ENCODE measurements at places on chromosomes 3 and 15. TPM values are rescaled to one million over a fixed set of nuclear protein-coding genes. Genes with fewer than 3 reads are reported as not detected.

DNA sequence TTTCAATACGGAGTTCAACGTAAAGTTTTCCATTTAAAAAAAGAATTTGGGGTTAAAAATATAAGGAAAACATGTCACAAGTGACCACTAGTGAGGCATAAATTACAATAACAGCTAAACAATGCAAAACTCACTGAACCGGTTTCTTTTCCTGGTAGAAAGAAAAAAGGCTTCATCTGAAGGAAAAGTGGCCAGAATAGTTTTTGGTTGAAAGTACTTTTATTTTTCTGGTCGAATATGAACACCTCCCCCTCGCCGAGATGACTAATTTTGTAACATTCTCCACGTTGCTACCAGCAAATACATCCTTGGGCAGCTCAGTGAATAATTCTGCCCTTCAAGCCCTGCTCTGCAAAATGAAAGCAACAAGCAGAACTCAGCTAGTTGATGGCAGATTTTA is 3.9 kb upstream of the SRGAP3 start:
- peak; percentile 67 for DNase-seq

- no peak for DNase-seq
These were observed 575.1 kb downstream of the EPHA3 start for GRCh38 chr3:89682556-89682955.

DNA sequence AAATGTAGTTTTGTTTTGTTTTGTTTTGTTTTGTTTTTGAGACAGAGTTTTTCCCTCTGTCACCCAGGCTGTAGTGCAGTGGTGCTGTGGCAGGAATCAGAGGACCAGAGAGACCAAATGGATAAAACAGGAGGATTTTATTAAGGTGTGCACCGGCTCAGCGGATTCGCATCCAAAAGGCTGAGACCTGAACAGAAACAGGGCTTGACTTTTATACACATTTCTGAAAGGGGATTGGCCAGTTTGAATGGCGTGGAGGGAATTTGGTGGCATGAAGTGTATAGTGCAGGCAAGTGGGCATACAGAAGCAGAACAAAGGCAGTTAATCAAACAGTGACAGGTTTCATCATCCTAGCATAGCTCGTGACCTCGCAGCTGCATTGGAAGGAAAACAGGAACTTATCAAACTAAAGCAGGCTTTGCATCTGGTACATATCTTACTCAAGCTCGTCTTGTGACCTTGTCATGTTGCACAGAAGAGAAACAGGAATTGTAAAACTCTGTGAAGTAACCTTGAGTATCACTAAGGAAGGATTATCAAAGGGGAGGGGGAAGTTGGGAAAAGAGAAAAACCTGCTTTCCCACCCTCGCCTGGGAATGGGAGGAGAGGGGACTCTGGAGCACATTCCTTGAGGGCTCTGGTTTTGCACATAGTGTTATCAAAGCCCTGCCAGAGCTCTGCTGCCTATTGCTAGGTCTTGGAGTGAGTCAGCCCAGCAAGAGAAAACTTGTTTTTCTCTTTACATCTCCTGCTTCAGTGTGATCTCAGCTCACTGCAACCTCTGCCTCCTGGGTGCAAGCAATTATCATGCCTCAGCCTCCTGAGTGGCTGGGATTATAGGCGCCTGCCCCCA is 38.5 kb downstream of the C3orf62 start:
- no peak for DNase-seq

GRCh38 chr3:49781415-49782199 is 4.7 kb downstream of the IP6K1 start:
- DNase-seq: no peak

DNA sequence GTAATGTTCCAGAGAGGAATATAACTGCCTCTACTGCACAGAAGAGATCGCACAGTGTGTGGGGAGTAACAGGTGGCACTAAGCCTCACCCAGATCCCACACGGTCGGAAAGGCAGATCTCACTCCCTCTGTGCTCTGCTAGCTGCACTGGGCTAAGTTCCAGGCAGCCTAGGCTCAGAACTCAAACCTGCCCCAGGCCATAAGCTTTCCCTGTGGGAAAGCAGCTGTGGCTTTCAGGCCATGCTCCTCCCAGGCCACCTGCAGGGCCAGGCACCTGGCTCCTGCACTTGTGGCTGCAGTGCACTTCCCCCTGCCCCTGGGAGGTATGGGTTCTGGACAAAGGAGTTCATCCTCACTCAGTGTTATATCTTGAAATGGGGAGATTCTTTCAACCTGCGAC is 27.5 kb downstream of the PCCB start:
- peak; percentile 4 for DNase-seq

DNA sequence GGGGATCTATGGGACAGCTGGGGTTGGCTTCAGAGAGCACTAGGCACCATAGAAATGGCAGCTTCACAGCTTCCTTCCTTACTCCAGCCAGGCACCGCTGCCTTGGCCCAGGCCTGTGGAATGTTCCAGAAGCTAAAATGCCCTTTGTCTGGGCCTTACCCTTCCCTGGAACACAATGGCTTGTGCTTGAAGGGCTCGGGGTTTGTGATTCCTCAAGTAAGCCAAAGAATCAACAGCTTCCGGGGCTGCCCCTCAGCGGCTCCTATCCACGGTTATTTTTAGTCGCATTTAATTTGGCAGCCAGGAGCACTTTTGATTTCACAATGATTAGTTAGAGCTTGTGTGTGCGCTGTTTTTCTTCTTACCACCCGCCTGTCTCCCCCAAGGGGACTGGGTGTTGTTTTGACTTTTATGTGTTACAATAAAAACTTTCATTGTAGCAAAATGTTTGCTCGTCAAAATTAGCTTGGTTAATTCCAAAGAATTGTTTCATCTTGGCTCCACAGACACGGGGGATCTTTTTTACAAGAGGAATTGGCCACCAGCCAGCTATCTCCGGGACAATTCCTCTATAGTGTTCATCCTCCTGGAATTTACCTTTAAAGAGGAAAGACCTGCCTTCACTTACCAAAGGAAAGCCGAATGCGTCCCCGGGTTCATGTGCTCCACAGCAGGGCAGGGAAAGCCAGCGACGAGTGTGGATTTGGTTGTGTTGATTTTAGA is 73.8 kb downstream of the TLE3 start:
- peak; percentile 60 for DNase-seq

DNA sequence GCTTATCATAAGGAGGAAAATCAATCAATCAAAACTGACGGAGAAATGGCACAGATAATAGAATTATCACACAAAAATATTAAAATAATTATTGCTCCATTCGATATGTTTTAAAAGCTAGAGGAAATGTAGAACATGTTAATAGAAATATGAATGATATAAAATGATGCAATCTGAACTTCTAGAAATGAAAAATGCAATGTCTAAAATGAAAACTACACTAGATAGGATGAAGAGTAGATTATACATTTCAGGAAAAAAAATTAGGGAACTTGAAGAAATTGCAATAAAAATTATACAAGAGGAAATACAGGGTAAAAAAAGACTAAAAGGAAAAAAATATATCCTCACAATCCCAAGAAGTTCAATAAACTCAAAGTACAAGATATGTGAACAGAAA is 80.2 kb upstream of the TP63 start:
- no peak for DNase-seq

GRCh38 chr3:19250959-19251610 is 102.8 kb downstream of the KCNH8 start:
- no peak for DNase-seq

DNA sequence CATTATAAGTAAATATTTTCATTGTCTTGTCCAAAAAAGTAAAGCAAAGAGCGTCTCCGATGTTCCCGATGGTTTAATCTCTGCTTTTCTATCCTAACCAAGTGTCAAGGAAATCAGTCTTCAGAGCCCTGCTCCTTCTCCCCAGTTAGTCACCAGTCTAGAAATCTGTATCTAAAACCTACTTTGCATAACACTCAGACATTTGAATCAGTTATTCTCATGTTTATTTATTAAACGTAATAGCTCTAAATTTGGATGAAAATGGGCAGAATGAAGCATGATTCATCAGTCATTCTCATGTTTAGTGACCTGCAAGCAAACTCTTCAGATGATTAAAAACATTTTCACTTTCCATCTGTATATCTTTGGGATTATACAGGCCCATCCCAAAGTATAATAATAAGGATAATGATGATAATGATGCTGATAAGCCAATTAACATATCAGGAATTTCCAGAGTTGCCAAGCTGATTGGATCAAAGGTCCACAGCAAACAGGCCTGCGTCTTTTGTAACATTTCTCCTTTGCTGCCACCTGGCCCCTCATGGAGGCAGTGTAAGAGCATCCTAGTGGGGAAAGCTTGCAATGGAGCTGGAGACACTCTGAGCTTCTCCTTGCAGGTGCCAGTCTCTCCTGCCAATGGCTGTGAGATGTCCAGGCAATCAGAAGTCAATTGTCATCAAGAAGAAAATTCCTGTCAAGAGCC is 273.9 kb downstream of the IGSF11 start:
- DNase-seq: no peak

GRCh38 chr3:14861031-14861430 is 42.3 kb downstream of the FGD5 start:
- no peak for DNase-seq

GRCh38 chr15:41465822-41466421 is 27.8 kb upstream of the ITPKA start:
- peak; percentile 66 for DNase-seq

DNA sequence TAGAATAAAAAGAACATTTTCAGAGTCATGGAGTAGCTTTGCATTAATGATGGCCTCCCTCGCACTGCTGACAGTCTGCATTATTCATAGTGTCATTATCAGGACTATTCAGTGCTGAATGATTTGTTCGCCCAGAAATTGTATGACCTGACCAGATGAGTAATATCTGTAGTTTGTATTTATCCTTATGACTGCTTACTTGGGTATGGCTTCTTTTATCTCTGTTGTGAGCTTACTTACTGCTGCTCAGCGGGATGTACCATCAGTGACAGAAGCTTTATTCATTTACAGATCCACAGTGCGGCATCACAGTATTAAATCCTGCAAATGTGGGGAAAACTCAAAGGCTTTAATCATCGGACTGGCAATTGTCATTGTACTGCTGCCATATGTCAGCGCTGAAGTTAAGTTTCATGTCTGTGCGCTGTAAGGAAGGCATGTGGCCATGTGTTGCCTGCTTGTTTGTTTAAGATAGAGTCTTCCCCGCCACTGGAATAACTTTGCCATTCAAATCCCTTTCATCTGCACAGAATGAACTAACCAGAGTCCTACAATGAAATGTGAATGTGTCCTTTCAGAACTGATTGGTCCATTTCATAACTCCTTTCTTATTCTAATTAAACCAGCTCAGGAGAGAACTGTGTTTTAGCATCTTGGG is 262.2 kb downstream of the CHL1 start:
- DNase-seq: no peak

GRCh38 chr15:29785642-29786041 is 36.6 kb downstream of the TJP1 start:
- DNase-seq: no peak

DNA sequence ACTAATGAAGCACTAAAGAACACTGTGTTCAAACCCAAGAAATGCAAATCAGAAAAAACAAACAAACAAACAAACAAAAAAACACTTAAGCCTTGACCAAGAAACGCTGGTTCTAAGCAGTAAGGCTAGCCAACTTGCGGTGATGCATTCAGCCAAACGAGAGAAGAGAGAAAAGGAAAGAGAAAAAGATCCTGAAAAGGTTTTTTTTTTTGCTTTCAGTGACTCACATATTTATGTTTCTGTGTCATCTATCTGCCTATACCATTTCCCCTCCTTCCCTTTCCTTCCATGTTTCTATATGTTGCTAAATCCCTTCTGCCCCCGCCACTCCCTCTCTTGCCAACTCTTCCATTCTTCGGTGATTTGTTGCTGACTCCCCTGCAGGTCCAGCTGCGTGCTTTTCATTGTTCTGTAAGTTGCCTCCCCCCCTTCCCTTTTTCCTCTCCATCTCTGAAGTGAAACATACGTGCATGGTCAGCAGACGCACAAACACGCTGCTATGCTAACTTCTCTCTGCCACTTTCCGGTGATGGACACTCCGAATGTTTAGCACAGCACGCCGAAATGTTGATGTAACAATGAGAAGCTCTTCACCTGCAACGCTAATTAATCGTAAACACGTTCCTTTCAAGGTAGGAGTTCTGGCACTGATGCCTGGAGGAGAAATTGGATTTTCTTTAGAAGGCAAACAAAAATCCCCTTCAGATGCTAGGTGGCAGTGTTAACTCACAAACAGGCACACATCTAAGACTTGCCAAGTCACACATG is 154.4 kb downstream of the TUSC7 start:
- DNase-seq: peak; percentile 40

- peak; percentile 25 for DNase-seq
These were observed 502.6 kb downstream of the FGF12 start for GRCh38 chr3:192224634-192225155.

GRCh38 chr15:57259568-57260040 is 116.7 kb upstream of the CGNL1 start:
- DNase-seq: peak; percentile 37

GRCh38 chr3:23396746-23397145 is 193.6 kb downstream of the UBE2E2 start:
- peak; percentile 18 for DNase-seq

- DNase-seq: no peak
These were observed 222.3 kb upstream of the LRRFIP2 start for GRCh38 chr3:37396731-37397130.

DNA sequence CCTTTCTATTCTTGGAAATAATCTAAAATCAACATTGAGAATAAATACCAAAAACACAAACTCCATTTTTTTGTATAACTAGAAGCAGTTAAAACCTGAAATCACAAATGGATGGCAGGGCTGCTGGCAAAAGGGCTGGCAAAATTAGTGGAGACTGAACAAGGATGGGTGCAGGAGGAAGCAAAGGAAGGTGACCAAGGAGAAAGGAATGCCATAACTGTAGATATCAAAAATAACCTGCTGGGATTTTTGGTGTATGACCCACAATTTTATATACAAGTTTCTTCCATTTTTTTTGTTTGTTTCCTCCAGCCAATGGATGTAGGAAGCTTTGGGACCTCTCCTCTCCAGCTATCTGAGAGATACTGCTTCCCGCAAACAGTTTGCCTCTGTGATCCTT is 12.7 kb downstream of the CFAP44 start:
- DNase-seq: no peak

The TRAK1 gene
- total RNA-seq: 84.4 TPM

The EPHB1 gene
- 17.4 TPM for total RNA-seq

The SOX14 gene
- total RNA-seq: not detected

The CPNE9 gene
- not detected for total RNA-seq

The ISG20 gene
- 9.4 TPM for total RNA-seq

The GUCA1C gene
- total RNA-seq: 3.9 TPM

The ABI3BP gene
- 0.69 TPM for total RNA-seq

The DAPK2 gene
- 0.17 TPM for total RNA-seq

The SLC9C1 gene
- total RNA-seq: 1.7 TPM

The ARGFX gene
- not detected for total RNA-seq

The ZNF80 gene
- total RNA-seq: not detected
